Fibroblast of the aortic adventitia (primary cell): ENCODE measurements at places on chromosomes 3 and 15. TPM values are rescaled to one million over a fixed set of nuclear protein-coding genes. Genes with fewer than 3 reads are reported as not detected.

LTF gene
- not detected in 2 replicates for total RNA-seq

FOXL2 gene
- under 0.01 TPM in 1 of 2 replicates, not detected in the other for total RNA-seq

NLGN1 gene
- total RNA-seq = 6.1 and 16.1 TPM in 2 replicates

ZBBX gene
- total RNA-seq = 0.16 TPM in 1 of 2 replicates, not detected in the other

TMEM212 gene
- total RNA-seq = not detected in 2 replicates

HDGFL3 gene
- 52.0 and 167 TPM in 2 replicates for total RNA-seq

IGF2BP2 gene
- total RNA-seq = 40.1 and 99.3 TPM in 2 replicates

ARIH1 gene
- total RNA-seq = 51.1 and 69.2 TPM in 2 replicates

CCR3 gene
- not detected in 2 replicates for total RNA-seq

CCK gene
- total RNA-seq = 2.3 TPM in 1 of 2 replicates, not detected in the other

FSIP1 gene
- total RNA-seq = 1.4 and 4.2 TPM in 2 replicates

NR2E3 gene
- 0.33 and 0.63 TPM in 2 replicates for total RNA-seq

CASR gene
- not detected in 2 replicates for total RNA-seq
